NCI-H460 (cell line): ENCODE measurements at places on chromosomes 1 and 21.

GRCh38 chr1:108327534-108328466 is 83.9 kb upstream of the NBPF4 start:
- no peak for DNase-seq

DNA sequence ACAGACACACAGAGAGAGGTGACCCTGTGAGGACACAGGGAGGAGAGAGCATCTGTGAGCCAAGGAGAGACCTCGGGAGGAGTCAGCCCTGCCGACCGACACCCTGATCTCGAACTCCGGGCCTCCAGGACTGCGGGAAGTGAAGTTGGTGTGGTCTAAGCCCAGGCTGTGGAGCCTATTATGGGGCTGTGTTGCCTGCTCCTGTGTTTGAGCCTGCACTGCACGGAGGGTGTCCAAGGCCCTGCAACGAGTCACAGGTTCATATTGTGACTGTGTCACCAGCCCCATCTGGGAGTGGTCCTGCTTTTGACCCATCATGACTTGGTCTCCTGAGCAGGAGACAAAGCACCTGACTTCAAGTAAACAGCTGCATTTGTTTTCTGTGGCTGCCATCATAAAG is 186.0 kb upstream of the AJAP1 start:
- no peak for DNase-seq

GRCh38 chr1:45401524-45401923 is 61.3 kb upstream of the MUTYH start:
- DNase-seq: no peak

DNA sequence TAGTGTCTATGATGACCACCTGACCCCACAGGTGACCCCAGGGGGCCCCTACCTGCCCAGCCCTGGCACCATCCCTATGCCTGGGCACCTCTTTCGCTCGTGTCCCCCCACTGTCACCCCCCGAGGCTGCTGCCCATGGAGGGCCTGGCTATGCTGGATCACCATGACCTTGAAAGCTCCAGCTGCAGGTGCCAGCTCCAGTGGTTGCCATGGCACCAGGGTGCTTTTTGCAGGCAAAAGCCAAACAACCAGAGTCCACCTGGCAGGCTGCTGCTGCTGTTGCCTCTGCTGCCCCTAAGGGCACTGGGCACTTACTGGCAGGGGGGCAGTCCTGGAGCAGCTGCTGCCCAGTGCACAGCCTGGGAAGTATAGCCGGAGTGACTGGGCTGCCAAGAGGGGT is 21.7 kb downstream of the ETNK2 start:
- DNase-seq: no peak

DNA sequence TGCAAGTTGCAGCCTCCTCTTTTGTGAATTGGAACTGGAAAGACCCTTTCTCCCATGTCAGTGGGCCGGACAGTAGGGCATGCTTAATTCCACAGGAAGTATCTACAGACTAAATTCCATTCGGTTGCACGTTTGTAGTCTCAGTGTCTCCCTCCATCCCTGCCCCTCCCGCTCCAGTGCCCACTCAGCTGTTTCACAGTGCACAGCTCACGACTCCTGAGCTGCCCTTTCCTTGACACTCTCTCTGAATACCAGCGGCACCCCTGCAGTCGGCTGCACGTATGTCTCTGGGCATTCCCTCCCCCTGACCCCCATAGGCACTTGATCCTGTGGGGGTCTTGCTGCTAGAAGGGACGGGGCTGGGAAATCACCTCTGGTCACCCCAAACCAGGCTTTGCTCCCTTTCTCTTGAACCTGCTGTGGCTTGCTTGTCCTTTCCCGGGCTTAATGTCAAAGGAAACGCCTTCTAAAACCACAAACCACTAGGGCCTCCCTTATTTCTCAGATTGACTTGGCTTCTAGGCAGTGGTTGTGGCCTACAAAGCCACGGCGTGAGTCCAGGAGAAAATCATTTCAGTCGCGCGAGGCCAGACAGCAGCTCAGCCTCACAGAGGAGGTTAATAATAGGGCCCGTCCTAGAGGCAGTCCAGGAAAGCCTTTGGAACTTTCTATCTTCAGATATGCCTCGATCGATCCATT is 365.3 kb upstream of the PROX1 start:
- DNase-seq: no peak

GRCh38 chr1:107993920-107994319 is 28.9 kb upstream of the VAV3 start:
- DNase-seq: no peak

GRCh38 chr1:36961062-36961615 is 73.2 kb downstream of the GRIK3 start:
- DNase-seq: no peak

DNA sequence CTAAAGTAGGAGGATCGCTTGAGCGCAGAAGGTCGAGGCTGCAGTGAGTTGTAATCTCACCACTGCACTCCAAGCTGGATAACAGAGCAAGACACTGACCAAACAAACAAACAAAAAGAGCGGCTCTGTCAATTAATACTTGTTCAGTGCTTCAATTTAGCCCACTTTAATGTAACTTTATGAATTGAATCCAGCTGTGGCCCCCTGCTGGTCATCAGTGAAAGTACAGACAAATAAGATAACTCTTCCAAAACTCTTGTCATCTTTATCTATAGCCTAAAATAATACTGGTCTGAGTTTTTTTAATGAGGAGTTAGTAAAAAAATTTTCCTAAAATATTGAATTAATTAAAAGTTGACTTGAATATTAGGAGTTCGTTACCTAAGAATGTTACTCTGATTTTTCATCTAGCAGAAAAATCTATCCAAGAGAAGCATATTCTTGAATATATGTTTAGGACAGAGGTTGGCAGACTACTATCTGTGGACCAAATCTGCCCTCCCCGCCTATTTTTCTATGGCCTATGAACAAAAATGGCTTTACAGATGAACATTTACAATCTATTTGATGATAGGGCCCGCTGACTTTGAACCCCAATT is 26.1 kb downstream of the ATP5PF start:
- peak; percentile 38 for DNase-seq

DNA sequence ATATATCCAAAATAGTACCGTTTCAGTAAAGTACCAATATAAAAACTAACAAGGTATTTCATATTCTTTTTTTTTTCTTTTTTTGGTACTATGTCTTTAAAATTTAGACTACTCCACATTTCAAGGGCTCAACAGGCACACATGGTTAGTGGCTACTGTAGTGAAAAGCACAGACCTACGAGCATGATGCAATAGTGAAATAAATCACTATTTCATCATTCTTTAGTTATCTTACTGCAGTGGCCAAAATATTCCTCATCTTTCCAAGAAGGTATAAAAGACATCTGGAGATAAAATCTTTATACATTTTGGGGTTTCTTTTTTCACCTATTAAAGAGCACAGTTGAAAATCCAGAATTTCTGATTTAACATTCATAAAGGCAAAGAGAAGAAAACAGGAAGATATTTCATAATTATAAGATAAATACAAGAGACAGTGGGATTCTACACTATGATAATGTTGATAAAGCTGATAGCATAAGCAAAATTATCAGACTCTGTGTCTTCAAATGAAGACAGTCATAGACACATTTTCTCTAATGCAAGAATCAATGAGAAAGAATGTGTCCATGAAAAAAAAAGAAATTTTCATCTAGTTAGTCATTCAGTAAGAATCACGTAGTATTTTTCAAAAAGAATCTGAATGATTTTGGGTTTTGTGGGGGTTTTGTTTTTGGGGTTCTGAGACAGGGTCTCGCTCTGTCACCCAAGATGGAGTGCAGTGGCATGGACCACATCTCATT is 41.9 kb downstream of the CEP170 start:
- peak; percentile 49 for DNase-seq

GRCh38 chr1:117231748-117232373 is 21.1 kb upstream of the VTCN1 start:
- no peak for DNase-seq

DNA sequence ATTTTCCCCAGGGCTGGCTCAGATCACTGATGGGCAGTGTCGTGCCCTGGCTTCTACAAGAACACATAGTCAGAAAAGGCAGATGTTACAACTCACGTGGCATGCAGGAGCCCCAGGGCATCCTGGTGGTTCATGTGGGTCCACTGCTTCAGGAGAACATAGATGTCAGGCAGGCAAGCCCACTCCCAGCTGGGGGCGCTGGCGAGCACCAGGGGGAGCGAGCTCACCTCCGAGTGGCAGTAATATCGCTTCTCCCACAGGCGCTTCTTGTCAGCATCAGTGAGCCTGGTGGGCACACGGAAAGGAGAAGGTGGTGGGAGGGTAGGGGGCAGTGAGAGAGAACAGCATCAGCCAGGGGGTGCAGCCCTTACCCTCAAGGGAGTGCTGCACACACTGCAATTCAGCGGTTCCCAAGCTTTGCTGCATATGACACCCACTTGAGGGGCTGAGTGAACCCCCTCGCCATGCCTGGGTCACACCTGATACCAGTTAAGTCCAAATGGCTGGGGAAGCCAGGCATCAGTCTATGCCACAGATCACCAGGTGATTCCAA is 34.3 kb upstream of the PPP1R15B start:
- DNase-seq: peak; percentile 44

GRCh38 chr1:23178950-23179349 is 10.3 kb upstream of the LUZP1 start:
- DNase-seq: no peak

DNA sequence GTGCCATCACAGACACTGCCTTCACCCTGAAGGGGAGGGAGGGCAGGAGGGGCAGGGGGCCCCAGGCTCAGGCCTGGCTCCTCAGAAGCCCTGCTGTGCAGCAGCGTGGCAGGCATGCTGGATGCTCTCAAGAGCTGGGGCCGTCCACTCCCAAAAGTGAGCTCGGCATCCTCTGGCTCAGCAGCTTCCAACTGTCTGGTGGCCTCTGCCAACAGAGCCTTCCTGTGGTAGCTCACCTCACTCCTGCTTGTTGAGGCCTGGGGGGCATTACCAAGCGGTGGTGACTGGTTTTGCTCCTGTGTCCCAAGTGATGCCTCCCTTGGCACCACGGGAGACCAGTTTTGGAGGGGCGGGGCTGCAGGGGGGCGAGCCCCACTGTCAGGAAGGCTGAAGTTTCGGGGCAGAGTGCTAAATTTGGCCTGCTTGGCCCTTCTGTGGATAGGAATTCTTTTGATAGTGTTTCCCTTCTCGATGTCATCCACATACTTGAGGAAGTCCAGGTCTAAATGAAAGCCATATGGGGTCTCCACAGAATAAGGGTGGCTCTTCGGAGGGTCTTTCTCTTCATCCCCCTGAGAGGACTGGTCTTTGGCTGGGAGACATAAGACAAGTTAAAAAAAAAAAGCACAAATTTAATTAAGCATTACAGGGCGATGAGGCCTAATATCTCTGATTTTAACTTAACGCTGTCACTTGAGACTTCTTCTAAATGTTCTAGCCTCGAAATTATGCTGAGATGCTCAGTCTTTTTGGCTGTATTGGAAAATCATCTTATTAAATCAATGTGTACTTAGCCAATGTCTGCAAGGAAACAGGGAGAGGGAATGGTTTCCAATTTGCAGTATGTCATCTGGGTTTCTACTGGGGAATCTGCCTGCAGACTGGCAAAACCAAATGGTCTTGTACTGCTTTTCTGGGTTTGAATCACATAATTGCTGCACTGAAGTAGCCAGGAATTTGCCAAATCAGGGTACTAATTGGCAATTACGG is 44.4 kb downstream of the KANK4 start:
- no peak for DNase-seq

GRCh38 chr1:42736571-42737200 is 3.4 kb downstream of the CLDN19 start:
- DNase-seq: no peak

- no peak for DNase-seq
These were observed 7.0 kb downstream of the HSPG2 start for GRCh38 chr1:21930080-21930571.

GRCh38 chr1:230517786-230518185 is 91.7 kb upstream of the PGBD5 start:
- DNase-seq: no peak

DNA sequence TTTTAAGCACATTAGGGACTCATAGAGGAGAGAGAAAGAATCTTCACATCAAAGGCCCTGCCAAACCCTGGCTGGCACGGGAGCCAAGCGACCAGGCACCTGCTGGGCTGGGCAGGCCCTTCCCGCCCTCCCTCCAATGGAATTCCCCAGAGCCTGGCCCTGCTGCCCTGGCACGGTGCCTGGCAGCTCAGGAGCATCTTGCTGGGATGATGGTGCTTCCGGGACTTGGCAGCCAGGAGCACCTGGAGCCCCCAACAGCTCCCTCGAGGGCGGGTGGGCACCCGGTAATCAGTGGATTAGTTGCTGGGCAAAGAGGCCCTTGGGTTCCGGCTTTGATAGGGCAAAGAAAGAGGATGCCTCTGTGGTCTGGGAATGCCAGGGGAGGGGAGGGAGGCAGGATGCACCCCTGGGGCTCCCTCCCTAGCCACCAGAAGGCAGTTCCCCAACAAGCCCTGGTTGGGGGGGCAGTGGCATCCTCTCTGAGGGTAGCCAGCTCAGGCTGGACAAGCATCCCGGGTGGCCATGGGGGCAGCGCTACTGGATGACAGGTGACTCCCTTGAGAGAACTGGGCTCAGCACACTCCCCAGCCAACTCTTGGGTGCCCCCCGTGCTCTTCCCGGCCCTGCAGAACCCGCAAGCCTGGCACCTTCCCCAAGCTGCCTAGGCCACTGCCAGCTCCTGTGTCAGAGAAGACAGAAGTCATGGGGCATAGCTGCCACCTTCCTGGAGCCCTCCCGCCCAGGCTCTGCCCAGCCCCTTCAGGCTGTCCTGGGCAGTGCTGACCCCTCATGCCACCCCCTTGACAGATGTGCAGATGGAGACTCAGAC is 26.4 kb downstream of the KRTAP10-1 start:
- no peak for DNase-seq

DNA sequence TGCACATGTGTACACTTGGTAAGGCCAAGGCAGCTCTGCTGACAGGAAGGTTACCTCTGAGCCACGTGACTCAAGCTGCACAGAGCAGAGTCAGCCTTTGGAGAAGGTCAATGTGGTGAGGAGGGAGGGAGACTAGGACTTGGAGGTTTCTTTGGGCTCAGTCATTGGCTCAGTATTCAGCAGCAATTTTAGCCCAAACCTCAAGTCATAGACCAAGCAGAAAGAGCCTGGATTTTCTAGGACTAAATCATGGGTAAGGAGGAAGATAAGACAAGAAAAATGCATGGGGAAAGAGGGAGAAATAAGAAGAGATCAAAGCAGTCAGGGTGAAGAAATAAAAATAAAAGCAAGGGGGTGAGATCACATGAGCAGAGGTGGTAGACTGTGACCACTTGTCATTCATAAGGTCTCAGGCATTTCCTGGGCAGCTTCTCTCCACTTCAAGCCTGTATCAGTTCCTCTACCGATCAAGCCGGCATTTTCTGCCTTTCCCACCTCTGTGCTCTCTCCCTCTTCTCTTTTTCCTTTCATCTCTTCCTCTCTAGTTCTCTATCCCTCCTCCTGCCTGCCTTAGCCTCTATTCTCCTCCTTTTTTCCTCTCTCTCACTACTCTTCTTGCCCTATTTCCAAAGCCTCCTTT is 51.7 kb upstream of the DUSP10 start:
- no peak for DNase-seq

DNA sequence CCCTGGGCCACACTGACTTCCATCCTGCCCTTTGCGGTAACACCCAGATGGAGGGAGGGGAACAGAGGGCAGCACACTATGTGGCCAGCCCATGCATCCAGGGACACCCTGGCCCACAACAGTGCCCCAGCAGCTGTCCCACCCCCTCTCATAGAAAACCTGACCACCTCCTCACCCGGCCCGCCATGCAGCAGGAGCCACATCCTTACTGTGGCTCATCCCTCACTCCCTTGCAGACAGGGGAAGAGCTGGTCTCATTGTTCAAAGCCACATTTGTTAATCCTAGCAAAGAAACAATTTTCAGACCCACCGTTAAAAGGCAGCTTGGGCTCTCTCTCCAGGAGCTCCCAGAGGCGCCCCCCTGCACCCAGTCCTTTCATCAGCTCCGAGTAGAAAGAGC is 23.2 kb upstream of the NUP133 start:
- no peak for DNase-seq

GRCh38 chr1:116580446-116581322 is 9.9 kb upstream of the CD58 start:
- DNase-seq: no peak
